AG10803 (cell line): ENCODE measurements at places on chromosomes 6 and 20.
A peak's percentile ranks its signal among the peaks of the same experiment; 100 is the strongest.

GRCh38 chr6:17415321-17415720 lies 21.9 kb downstream of the CAP2 start:
- no peak for DNase-seq

- DNase-seq = no peak
Observed at GRCh38 chr6:167212713-167213005, 54.9 kb upstream of the GPR31 start.

GRCh38 chr6:130996635-130997034 lies 66.4 kb downstream of the EPB41L2 start:
- no peak for DNase-seq

GRCh38 chr6:81801489-81801888 lies 49.0 kb upstream of the TENT5A start:
- DNase-seq = no peak

DNA sequence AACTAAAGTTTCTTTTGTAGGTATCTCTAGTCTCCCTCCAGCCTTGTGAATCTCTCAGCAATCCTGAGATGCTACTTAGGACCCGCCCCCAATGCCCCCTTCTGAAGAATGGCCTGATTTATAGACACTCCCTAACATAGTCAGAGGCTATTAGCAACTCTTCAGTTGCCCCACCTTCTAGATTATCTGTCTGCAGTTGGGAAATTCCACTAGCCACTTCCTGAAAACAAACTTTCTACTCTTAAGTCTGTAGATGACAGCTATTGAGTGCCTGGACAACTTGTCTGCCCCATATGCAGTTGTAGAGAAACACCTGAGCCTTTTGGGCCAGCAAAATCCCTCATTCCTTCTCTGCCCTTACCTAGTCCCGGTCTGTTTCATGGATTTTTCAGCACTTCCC lies 188.2 kb upstream of the PREP start:
- DNase-seq = peak; percentile 45

DNA sequence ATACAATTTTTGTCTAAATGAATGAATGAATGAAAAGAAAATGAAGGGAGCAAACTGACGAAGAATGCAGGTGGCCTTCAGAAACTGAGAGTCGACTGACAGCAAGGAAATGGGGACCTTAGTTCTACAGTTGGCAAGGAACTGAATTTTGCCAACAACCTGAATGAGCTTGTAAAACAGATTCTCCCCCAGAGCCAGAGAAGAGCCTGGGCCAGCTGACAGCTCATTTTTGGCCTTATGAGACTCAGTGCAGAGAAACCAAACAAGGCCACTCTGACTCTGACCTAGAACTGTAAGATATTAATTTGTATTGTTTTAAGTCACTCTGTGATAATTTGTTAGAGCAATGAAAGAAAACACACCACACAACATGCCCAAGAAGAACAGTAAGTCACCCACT lies 21.8 kb downstream of the MAN1A1 start:
- no peak for DNase-seq

DNA sequence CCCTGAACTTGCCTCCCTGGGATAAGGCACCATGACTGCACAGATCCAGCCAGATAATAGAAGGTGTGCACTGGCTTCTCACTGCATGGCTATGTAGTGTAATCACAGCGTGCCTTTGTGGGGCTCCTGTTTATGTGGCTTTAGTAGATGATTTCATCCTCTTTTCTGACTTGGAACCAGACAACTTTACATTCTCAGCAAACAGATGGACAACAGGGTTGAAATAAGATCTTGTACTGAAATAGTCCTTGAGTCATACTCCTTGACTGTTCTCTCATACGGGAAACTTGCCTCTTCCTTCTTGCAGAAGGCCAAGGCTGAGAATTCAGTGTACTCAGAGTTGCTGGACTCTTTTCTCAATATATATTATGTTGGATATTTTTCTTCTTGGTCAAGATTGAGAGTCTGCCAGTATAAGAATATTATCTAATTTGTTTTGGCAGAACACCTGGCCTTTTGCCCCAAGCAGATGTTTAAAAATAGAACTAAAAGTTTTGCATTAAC lies 25.0 kb upstream of the RNF144B start:
- DNase-seq = peak; percentile 92

DNA sequence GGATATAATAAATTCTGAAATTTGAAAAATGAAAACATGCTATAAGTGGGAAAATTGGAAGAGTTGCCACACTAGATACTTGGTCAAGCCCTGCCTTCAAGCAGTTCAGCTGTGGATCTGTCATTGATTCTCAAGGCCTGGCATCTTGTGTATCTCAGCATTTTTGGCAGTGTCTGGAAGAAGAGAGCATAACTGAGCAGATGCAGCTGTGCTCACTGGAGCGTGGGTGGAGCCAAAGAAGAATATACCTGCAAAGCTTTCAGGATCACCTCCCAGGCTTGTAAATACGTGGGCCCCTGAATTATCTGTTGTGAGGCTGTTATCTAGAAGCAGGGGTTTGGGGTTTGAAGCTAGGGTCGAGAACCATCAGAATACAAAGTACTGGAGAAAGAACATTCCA lies 31.3 kb upstream of the CHD6 start:
- no peak for DNase-seq

- DNase-seq = no peak
Observed at GRCh38 chr6:56660381-56660730, 17.7 kb upstream of the DST start.

DNA sequence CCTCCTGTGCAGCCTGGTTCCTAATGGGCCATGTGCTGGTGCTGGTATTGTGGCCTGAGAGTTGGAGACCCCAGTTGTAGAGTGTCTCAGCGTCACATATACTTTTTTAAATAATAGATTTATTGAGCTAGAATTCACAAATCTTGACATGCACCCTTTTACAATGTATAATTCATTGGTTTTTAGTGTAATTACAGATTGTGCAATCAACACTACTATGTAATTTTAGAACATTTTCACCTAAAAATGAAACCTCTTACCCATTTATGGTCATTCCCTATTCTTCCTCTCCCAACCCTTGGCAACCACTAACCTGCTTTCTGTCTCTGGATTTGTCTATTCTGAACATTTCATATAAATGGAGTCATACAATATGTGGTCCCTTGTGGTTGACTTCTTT lies 10.6 kb downstream of the PRIM2 start:
- DNase-seq = no peak

GRCh38 chr6:105862936-105863607 lies 223.1 kb upstream of the PRDM1 start:
- no peak for DNase-seq

DNA sequence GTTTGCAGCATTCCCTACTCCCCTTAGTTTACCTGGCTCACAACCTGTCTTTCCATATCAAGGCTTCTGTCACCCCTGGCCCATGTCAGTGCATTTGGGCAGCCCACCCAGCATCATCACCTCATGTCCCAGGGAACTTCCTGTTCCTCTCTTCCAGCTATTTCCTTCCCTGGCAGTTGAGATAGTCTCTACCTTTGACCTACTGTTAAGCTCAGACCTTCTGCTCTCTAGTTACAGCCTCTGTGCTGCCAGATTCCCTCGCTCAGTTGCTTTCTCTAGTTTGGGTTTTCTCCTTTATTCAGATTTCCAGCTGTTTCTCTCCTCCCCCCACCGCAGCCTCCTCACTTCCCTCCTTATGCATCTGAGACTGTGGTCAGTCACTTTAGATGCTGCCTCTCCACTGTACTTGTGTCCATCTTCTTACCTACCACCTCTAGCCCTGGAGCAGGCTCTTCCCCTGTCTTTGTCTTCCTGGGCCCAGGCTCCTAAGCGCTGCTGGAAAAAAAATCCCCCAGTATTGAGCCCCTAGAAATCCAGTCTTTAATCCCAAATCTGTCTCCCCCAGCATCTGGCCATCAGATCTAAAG lies 16.3 kb downstream of the PTPN1 start:
- DNase-seq = no peak
